Stimulated activated CD4-positive, alpha-beta T cell treated with anti-CD3 and anti-CD28 coated beads, Interleukin-1b, Interleukin-23, amount 100 ng/mL, for 1 hour (primary cell): ENCODE measurements at places on chromosomes 12 and 14.

GRCh38 chr14:57732463-57733285 lies 133.2 kb downstream of the SLC35F4 start:
- no peak for DNase-seq

DNA sequence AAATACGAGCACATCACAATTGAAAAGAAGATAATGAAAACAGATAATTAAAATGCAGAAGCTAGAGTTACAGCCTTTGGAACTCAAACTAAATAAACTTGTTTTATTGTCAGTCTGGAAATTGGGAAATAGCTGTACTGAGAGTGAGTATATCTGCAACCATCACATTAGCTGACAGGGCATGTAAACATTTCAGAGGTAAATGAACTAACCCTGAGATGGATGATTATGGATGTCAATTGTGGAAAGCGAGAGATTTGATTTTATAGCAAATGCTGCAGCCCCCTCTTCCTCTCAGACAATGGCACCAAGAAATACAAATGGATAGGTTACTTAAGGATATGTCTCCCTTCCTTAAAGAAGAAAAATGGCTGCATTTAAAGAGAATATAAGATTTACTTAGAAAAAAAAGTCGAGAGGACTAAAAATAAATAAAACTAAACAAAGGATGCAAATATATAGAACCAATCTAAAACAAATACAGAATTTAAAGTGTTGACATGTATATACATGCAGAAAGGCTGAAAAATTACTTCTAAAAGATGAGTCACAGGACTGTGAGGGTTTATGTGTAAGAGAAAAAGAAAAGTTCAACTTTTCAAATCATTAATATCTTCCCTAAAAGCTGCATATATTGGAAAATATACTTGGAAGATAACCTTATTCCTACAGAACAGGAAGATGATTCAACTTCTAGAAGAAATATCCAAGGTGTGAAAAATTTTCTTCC lies 120.3 kb upstream of the FLRT2 start:
- no peak for DNase-seq

DNA sequence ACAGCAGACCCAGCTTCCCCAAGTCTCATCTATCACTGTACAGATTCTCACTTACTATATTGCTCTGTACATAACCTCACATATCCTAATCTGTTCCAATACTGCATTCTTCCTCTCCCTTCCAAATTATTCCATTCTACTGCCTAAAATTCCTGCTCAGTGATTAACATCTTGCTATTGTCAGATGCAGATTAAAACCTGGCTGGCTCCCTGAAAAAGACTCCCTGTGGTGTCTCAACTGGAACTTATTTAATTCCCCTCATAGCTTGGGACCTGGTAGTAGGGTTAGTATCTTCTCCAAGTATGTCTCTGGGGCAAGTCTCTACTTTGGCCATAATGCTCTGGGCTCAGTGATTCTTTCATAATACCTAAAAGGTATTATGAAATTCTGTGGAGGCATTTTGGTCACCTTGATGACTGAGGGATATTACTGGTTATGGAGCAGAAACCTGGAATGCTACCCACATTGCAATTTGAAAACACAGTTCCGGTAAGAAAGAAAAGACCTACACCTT lies 55.8 kb downstream of the PAWR start:
- no peak for DNase-seq

DNA sequence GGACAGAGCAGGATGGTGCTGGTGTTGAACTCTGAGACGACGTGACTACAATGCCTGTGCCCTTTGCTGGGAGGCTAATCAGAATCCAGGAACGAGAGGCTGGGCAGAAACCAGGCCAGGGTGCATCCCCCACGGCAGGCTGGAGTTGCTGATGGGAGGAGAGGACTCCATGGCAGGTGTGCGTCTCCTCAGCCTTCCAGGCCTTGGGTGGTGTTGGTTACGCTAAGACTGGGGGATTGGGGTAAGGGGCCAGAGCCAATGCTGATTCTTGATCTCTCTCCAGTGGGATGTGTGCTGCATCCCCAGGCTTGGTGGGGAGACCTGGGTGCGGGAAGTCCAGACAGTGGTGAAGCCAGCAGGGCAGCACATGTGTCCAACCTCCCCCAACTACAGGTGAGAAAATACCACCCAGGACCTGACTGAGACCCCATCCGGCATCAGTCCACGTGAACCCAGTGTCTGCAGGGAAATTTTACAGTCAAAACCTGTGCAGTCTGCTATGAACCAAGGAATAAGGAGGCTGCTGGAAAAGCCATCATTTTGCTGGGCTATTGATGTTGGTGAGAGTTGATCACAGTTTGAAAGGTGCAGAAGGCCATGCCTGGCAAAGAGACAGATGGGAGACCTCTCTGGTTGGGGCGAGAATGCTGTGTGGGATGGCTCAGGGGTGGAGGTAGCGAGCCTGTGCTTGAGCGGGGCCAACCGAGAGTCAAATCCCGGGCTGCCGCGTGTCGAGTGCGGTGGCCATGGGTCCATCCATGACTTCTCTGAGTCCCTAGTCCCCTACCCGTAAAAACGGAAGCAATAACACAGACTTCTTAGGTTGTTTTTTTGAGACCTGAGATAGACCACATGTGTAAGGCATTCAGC lies 89.8 kb downstream of the NTF3 start:
- no peak for DNase-seq

DNA sequence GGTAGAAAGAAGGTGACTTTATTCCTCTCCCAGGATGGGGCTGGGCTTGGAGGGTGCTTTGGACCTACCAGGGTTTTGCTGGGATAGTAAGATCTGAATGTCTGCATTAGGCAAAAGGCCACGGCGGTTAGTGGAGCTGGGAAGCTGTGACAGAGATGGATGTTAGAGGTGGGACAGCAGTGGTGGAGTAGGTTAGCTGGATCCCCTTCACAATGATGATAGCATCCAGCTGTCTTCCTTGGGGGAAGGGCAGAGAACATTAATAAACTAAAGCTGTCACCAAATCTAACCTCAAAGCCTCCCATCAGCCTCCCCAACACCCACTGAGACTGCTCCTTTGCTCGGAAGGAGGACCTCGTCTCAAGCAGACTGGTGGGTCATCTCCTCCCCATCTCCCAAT lies 104.8 kb downstream of the GPATCH2L start:
- DNase-seq = no peak

DNA sequence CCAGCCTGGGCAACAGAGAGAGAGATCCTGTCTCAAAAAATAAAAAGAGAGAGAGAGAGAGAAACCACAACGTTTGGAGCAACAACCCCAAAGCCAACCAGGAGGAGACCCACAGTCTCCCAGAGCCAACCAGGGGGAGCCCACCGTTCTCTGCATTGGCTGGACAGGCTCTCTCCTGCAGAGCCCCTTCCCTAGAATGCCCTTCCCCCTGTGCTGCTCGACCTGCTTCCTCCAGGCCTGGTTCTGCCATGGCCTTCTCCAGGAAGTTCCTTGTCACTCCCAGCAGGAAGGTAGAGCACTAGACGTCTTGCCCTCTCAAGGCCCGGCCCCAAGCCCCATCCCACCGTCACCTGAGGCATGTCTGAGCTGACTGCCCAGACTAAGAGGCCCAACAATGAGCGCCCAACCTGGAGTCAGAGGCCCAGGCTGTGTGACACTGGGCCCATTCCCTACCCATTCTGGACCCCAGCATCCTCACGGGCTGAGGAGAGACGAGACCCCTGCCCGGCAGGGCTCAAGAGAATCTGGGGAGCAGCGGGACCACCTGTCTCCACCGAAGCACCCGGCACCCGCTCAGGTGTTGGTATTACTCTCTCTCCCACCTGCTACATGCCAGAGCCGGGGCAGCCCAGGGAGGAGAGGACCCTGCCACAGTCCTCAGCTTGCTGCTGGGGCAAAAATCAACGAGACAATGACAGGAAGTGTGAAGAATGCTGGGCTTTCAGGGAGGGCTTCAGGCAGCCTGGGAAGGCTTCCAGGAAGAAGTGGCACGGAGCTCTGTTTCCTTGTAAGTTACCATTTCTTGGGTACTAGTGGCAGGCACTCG lies 61.2 kb downstream of the DIO3 start:
- no peak for DNase-seq

DNA sequence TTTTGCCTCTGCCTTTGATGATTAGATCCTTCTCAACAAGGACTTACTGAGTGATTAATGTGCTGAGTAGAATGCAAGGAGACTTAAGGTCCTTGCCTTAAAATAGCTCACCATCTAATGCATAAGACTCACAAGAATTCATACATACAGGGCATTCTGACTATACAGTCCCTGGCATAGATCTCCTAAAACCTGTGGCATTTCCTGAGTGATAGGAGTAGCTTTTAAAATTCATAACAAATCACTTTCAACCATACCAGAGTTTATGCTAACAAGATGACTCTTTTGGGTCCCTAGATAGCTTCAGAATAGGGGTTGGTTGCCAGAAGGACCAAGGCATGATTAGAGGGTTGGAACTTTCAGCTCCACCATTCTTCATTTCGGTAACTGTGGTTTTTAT lies 48.8 kb downstream of the STXBP6 start:
- DNase-seq = no peak

DNA sequence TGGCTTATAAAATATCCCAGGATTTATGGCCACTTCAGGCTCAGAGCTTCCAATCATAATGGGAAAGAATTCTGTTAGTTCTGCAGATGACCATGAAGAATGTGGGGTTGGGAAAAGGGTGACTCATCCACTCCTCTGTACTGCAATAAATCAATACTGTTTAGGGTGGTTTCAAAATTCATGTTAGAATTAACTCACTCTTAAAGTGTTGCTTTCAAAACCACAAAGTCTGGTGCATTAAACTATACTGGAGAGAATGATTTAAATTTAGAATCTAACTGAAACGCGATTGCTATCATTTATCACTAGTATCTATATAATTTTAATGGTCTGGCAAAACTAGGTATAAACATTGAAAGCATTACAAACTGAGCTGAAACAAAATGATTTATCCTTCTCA lies 798 bp downstream of the CCDC198 start:
- no peak for DNase-seq

DNA sequence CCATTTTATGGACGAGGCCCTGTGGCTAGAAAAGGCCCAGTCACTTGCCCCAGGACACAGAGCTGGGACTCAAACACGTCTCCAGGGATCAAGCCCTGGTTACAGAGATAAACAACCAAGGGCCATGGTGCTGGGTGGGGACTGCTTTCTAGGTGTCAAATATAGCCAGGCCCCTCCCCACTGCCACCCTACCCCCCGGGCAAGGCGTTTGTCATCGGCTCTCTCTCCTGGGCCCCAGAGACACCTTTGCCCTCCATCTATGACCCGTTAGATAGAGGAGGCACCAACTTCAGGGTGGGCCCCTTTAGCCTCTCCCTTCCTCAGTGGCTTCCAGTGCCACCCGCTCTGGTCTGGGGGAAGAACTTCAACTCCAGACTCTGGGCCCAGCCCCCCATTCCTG lies 18.0 kb downstream of the LTBP2 start:
- no peak for DNase-seq

DNA sequence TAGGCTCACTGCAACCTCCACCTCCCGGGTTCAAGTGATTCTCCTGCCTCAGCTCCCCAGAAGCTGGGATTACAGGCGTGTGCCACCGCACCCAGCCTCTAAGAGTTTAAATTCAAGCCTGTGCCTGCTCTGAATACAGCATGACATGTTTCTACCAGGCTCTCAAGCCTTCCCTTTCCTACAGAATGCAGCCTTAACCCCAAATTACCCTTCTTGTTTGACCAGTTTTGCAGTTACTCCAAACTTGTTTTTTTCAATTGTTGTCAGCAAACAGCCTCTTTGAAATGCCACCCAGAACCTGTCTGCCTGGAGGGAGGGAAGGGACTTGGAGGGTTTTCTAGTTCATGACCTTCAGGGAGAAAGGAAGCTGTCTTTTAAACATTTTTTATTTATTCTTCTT lies 15.4 kb downstream of the GLTP start:
- DNase-seq = no peak

DNA sequence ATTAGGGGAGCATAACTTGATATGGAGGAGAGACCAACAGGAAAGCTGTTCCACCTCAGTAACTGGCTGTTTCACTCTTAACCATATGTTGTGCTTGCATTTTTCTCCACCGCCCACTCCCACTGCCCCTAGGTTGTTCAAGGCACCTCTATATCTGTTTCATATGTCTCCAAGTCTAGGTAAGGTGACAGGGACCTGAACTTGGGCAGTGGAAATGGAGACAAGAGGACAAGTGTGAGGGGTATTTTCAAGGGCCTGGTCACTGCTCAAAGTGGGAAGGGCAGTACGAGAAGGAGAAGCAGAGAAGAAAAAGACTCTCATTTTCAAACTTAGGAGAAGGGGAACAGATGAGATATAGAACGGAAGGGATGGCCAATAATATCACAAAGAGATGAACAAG lies 3.1 kb downstream of the SLC38A1 start:
- no peak for DNase-seq

- no peak for DNase-seq
Measured at GRCh38 chr14:24576182-24576581, at the start of gene CTSG. Gene CTSG (minus strand): TSS chr14:24576250. CDS start chr14:24576223, 27 bp downstream.

DNA sequence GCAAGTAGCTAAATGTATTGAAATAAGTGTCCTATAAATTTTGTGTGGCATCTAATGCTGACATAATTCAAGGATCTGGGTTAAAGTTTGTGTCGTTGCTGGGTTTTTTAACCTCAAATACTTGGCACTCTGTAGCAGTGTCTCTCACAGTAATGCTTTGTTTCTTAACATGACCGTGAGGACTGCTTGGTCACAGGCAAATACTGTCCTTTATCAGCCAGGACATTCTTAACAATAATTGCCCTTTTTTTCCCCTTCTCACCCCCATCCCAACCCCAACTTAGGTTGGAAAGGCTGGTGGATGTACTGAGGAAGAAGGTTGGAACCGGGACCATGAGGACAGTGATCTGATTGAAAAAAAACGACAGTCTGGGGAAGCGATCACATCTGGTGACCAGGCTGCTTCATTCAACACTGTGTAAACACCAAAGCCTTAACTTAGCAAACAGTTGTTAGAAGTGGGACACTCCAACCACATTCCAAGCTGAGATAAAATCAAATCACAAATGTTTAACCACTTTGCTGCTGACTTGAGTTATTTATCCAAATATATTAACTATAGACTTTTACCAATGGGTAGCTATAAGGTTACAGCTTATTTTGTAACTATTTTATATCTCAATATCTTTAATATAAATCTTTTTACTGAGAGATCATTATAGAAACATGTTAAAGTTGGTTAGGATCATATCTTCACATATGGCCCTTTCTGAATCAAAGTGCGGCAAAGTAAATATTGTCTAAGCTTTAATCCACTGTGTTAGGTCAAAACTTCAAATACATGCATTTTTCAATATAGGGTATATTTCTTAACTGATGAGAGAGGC lies 48.2 kb downstream of the FOXA1 start:
- no peak for DNase-seq

GRCh38 chr14:103880348-103881267 lies 33.2 kb upstream of the PPP1R13B start:
- DNase-seq = no peak
